ENCODE measurements at places on chromosomes 16 and 17. TPM values are rescaled to one million over a fixed set of nuclear protein-coding genes. Genes with fewer than 3 reads are reported as not detected.

AP2B1 gene
- 162 TPM for total RNA-seq

KRT33A gene
- total RNA-seq: not detected

CPHXL2 gene
- total RNA-seq: not detected

DNA sequence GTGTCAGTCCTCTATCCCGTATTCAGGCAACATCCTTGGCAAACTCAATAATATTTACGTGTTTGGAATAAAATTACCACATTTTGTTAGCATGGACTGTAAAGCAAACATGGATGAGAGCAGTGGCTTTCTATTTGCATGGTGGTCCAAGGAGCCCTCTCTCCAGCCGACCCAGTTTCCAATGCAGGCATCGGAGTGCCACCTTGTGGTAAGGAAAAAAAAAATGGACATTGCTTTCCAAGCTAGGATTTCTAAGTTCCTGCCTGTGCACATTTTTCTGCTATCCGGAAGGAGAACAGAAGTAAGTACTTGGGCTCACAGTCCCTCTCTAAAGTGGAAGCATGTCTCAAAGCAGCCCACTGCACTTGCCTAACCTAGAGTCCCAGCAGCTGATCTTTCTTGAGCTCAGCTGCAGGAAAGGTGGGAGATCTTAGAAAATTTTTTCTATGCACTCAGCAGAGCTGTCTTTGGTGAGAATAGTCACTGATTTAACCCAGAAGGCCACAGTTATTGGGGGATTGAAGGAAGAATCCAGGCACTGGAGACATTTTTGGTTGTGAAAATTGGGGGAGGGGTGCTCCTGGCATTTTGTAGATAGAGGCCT is 46.0 kb upstream of the ERCC4 start:
- no peak overlapping the region for H3K4me3 ChIP-seq
- no peaks in the 10 kb centered on the region for H3K36me3 ChIP-seq
- no peaks in the 10 kb centered on the region for H3K4me1 ChIP-seq

- no peaks in the 10 kb centered on the region for H3K27me3 ChIP-seq
- no peak for DNase-seq
- H3K36me3 ChIP-seq: no peaks in the 10 kb centered on the region
- H3K4me1 ChIP-seq: peaks cover 4% of the 10 kb centered on the region
- no peak overlapping the region for H3K4me3 ChIP-seq
These were observed 50.5 kb downstream of the GLG1 start for GRCh38 chr16:74556375-74556922.

DNA sequence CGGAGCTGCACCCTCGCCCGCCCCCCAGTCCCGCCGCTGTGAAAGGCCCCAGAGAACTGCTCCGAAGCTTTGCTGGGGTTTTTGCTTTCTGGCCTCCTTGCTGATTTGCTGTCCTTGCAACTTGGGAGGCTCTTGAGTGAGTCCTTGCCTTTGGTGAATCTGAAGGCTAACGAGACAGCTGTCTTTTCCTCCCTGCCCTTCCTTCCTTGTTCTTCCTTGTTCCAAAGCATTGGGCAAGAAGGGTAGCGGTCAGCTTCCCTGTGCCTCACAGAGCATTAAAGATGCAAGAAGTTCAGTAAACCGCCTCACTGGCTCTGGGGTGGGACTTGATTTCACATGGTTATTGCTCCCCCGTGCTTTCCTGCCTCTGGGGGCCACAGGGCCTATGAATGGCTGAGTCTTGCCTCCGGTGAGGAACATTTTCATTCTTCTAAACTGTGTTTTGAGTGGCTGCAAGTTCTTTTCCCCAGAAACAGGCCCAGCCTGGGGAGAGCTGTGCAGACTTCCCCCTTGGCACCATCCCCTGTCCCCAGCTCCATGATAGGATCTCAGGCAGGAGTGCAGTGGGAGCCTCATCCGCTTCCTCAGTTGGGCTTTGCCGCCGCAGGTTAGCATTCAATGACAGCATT is 1.4 kb downstream of the YPEL2 start:
- H3K27me3 ChIP-seq: no peaks in the 10 kb centered on the region
- H3K4me1 ChIP-seq: peaks cover 50% of the 10 kb centered on the region
- peak overlapping the region; percentile 85 for H3K27ac ChIP-seq
- peak; percentile 32 for DNase-seq
- peak overlapping the region; percentile 94 for H3K4me3 ChIP-seq

DNAAF8 gene
- total RNA-seq: 0.25 TPM

DNA sequence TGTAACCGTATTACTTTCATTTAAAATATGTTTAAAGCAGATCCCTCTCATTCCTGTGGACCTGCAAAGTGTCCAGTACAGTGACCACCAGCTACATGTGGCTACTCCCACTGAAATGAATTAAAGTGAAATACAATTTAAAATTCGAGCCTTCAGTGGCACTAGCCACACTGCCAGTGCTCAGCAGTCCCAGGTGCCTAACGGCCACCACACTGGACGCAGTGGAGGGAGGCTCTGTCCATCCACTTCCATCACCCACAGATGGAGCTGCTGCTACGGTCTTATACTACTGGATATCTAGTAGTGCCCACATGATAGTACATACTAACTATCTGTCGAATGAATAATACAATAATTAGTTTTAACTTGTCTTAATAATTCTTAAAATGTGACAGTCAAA is 2.3 kb upstream of the CBX2 start:
- DNase-seq: no peak
- H3K27me3 ChIP-seq: no peaks in the 10 kb centered on the region
- peaks cover 7% of the 10 kb centered on the region for H3K4me1 ChIP-seq

DNA sequence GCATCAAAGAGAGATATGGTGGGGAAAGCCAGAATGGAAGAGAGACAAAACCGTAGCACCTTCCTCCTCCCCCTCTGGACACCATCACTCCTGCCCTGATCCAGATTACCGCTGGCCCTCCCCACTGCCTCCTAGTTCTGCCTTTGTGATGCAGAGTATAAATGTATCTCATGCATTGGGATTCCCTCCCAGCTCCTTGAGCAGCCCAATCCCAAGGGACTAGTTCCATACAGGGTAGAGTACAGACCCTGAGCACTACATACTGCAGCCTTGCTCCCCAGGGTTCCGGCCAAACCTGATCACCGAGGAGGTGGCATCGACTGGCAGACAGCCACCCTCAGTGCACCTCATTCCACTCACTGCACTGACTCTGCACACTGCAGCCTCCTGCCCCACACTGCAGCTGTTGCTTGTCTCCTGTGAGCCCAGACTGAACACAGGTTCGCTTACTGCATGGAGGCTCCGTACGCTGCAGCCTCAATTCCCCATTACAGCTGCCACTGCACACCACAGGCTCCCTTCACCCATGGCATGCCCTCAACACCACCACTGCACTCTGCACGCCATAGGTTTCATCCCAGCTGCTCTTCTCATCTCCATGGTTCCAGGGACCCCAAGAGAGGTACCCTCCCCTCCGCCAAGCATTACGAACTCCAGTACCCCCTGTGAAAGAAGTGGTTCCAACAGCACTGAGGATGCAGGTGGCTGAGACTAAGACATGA is 1.7 kb upstream of the THRA start:
- peaks cover 30% of the 10 kb centered on the region for H3K4me1 ChIP-seq
- no peaks in the 10 kb centered on the region for H3K36me3 ChIP-seq
- H3K27me3 ChIP-seq: no peaks in the 10 kb centered on the region
- H3K27ac ChIP-seq: no peak overlapping the region
- no peak for DNase-seq
